ENCODE measurements at places on chromosomes 1 and 21. TPM values are rescaled to one million over a fixed set of nuclear protein-coding genes. Genes with fewer than 3 reads are reported as not detected.

Gene SH2D1B
- total RNA-seq: not detected

Gene NECAP2
- total RNA-seq: 80.5 TPM

GRCh38 chr1:160063176-160063575 is 6.8 kb downstream of the KCNJ10 start:
- H3K27ac ChIP-seq: no peak overlapping the region
- H3K36me3 ChIP-seq: no peaks in the 10 kb centered on the region
- no peak for DNase-seq
- H3K4me3 ChIP-seq: no peak overlapping the region

Gene FCRL2
- not detected for total RNA-seq

Gene HLX
- total RNA-seq: not detected

Gene CD1B
- not detected for total RNA-seq

DNA sequence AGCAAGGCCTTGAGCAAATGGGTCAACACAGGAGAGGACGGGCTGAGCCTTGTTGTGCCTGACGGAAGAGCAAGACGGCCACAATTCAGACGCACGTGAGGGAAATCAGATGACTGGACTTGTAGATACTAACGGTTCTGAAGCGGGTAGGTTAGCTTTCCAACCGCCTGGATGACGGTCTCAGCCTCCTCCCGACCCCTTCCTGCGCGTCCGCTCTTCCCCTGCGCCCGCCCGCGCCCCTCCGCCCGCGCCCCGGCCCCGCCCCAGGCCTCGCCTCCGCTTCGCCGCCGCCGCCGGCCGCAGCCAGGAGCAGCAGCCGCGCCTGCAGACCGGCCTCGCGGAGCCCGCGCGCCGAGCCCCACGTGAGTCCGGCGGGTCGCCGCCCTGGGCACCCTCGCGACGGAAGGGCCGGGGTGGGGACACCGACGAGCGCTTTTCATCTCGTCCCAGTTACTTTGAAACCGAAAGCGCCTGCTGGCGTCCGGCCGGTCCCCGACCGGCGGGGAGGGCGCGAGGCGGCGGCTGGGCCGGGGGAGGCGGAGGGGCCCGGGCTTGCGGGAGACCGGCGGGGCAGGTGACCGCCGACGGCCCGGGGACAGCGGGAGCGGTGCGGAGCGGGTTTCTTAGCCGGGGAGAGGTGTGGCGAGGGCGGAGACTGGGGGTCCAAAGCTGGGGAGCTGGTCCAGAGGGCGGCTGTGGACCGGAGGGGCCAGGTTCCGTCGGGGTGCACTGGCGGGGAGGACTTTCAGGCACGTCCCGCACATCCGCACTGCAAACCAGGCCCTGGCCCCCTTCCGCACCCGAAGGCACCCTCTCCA is at the start of gene TRAF5:
TRAF5 (plus strand) TSS at position 306 of the 818 bp plus-strand sequence. CDS start 26,407 bp downstream, outside the sequence.
- no peaks in the 10 kb centered on the region for H3K27me3 ChIP-seq
- H3K27ac ChIP-seq: peak within 1 kb of the TSS; percentile 82
- DNase-seq: peak; percentile 54
- no peaks in the 10 kb centered on the region for H3K36me3 ChIP-seq

DNA sequence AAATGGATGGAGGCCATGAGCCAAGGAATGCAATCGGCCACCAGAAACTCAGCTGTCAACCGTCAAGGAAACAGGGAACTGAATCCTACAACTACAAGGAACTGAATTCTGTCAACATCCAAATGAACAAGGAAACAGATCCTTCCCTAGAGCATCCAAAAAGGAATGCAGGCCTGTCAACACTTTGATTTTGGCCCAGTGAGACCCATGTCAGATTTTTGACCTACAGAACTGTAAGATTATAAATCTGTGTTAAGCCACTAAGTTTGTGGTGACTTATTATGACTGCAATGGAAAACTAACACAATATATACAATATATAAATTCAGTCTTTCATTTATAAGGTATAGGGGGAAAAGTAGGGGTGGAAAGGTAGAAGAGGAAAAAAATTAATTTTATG is 55.3 kb downstream of the SHCBP1L start:
- H3K27me3 ChIP-seq: no peaks in the 10 kb centered on the region
- no peaks in the 10 kb centered on the region for H3K36me3 ChIP-seq
- H3K4me1 ChIP-seq: no peaks in the 10 kb centered on the region
- no peak overlapping the region for H3K4me3 ChIP-seq
- DNase-seq: no peak

Gene KRTAP19-1
- total RNA-seq: not detected
